CD4-positive, alpha-beta T cell (primary cell): ENCODE measurements at places on chromosomes 7 and 10.

- no peak overlapping the region for H3K4me3 ChIP-seq
- no peak for DNase-seq
- no peaks in the 10 kb centered on the region for H3K4me1 ChIP-seq
- no peaks in the 10 kb centered on the region for H3K36me3 ChIP-seq
- no peaks in the 10 kb centered on the region for H3K27me3 ChIP-seq
Measured at GRCh38 chr10:12427276-12427675, 77.9 kb downstream of the CAMK1D start.

- no peaks in the 10 kb centered on the region for H3K4me1 ChIP-seq
- DNase-seq = no peak
- no peaks in the 10 kb centered on the region for H3K27me3 ChIP-seq
- H3K27ac ChIP-seq = no peak overlapping the region
- H3K36me3 ChIP-seq = no peaks in the 10 kb centered on the region
- no peak overlapping the region for H3K4me3 ChIP-seq
Measured at GRCh38 chr10:50857579-50857978, 27.8 kb downstream of the A1CF start.

DNA sequence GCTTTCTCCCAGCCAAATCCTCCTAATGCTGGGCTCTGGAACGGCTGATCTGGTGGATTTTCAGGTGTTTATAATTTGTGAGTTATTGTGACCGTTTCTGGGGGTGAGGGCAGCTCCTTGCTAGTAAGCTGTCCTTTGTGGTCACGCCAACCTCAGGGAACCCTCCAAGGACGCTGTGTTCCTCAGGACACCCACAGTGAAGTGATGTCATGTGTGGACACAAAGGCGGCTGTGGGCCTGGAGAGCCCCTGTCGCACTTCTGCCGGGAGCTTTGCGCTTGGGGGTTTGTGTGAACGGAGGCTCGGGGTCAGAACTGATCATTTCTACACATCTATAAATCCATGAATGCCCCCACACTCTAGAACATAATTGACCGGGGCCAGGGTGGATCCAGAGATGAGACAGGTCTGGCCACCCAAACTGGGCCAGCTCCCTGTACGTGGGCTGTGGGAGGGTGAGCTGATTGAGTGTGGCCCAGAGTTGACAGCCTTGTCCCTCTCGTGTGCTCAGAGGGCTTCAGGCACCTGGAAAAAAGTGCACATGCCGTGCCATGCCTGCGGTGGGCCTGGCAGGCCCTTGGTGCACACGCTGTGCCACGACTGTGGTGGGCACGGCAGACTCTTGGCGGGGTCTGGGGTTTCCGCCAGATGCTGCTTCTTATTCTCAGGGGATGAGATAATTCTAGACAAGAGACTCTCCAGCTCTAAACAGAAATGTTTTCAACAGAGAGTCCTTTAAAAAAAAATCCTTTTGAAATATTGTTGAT lies 130.2 kb downstream of the VIPR2 start:
- H3K4me3 ChIP-seq = no peak overlapping the region
- H3K27ac ChIP-seq = no peak overlapping the region
- no peaks in the 10 kb centered on the region for H3K4me1 ChIP-seq

DNA sequence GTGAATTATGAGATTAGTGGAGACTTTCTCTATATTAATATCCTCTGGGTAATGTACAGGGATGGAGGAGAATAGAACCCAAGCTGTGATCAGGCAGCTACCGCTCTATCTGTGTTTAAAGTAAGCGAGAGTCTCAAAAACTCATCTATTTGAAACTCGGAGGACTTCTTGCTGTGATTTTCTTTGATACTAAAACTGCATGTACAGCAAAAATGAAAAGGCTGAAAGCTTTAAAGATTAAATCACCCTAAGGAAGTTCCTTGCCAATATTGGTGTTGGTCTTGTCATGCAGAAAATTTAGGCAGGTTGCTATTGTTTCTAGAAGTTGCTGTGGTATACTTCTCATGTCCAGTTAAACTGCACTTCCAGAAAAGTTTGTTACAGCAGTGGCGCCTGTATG lies 110.8 kb downstream of the DNAH11 start:
- H3K4me1 ChIP-seq = no peaks in the 10 kb centered on the region
- H3K27ac ChIP-seq = no peak overlapping the region
- H3K4me3 ChIP-seq = no peak overlapping the region
- peaks cover 3% of the 10 kb centered on the region for H3K27me3 ChIP-seq

DNA sequence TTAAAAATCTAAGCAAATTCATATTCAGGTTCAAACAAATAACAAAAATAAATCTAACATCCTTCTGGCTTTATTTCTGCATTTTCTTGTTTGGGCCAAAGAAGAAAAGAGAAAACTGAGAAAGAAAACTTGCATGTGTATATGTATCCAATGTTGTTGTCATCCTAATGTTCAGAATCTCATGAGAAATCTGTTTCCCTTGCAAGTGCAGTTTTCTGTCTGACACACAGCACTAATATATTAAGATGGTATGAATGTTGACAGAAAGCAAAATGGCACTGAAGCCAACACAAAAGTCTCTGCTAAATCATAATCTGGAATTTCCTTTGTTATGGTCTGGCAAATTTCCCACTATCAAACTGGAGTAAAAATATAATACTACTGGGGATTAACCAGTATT lies 235.9 kb downstream of the HGF start:
- DNase-seq = no peak
- no peak overlapping the region for H3K4me3 ChIP-seq
- no peak overlapping the region for H3K27ac ChIP-seq
- H3K27me3 ChIP-seq = no peaks in the 10 kb centered on the region
- no peaks in the 10 kb centered on the region for H3K4me1 ChIP-seq
- no peaks in the 10 kb centered on the region for H3K36me3 ChIP-seq
